ENCODE measurements at places on chromosomes 16 and 17.
A peak's percentile ranks its signal among the peaks of the same experiment; 100 is the strongest.

GRCh38 chr16:54936979-54937670 lies 6.5 kb downstream of the IRX5 start:
- H3K27ac ChIP-seq: no peak overlapping the region
- H3K4me1 ChIP-seq: peaks cover 64% of the 10 kb centered on the region
- DNase-seq: peak; percentile 69
- peaks cover 97% of the 10 kb centered on the region for H3K27me3 ChIP-seq
- H3K36me3 ChIP-seq: peaks cover 30% of the 10 kb centered on the region
- peak overlapping the region; percentile 88 for H3K4me3 ChIP-seq

DNA sequence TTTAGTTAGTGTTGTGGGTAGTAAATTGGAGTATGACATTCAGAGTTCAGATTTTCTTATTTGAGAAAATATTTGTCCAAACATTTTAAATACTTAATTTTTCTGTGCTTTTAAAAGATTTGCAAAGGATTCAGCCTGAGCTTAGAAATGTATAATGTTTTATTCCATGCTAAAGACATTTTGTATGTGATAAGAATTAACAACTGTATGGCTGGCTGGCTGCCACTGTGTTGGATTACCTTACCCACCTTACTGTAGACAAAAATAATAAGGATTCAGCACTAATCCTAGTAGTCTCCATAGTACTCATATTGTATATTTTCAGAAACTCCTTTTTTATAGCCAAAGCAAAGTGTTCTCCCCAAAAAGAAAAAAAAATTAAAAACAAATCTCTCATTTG lies 74.8 kb downstream of the TANC2 start:
- no peak overlapping the region for H3K27ac ChIP-seq
- H3K4me1 ChIP-seq: peaks cover 3% of the 10 kb centered on the region
- H3K4me3 ChIP-seq: no peak overlapping the region

GRCh38 chr17:45112559-45113423 lies 19.5 kb downstream of the PLCD3 start:
- no peak overlapping the region for H3K27ac ChIP-seq
- DNase-seq: no peak
- H3K4me1 ChIP-seq: no peaks in the 10 kb centered on the region
- peaks cover 4% of the 10 kb centered on the region for H3K36me3 ChIP-seq
- H3K27me3 ChIP-seq: no peaks in the 10 kb centered on the region

GRCh38 chr16:28131181-28131580 lies 67.7 kb upstream of the GSG1L start:
- H3K36me3 ChIP-seq: peaks cover 14% of the 10 kb centered on the region
- no peak for DNase-seq
- no peak overlapping the region for H3K4me3 ChIP-seq
- H3K27ac ChIP-seq: no peak overlapping the region
- H3K4me1 ChIP-seq: no peaks in the 10 kb centered on the region

DNA sequence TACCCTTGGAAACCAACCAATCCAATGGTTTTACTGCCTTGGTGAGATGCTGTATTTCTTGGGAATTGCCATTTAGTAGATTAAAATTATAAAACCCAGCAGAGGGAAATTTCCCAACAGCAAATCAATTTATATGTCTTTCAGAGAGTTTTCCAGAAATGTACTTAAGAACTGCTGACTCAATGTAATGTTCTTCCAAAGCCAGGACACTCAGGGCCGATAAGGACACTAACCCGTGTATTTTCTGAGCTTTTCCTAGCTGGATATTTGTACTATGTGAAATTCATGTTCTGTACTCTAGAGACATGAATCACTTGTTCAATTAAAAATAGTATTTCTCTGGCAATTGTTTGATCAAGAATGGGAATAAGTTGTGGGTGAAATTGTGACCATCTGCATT lies 121.4 kb downstream of the KCNJ2 start:
- no peaks in the 10 kb centered on the region for H3K27me3 ChIP-seq
- H3K27ac ChIP-seq: no peak overlapping the region
- H3K36me3 ChIP-seq: no peaks in the 10 kb centered on the region
- no peak overlapping the region for H3K4me3 ChIP-seq

DNA sequence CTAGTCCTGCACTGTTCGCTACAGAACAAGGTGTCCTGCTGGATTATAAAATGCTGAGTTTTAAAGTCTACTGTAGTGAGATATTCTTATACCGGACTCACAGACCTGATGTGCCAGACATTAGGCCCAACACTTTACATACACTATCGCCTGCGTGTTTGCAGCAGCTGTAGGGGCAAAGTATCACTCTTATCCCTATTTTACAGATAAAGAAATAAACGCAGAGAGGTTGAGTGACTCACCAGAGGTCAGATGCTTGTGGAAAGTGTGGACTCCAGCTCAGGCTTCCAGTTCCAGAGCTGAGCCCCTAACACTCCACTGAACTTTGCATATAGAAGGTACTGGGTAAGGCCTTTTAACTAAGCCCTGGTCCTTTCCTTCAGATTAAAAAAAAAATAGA lies 47.4 kb downstream of the PLXDC1 start:
- H3K4me3 ChIP-seq: no peak overlapping the region
- no peak for DNase-seq
- no peaks in the 10 kb centered on the region for H3K27me3 ChIP-seq

DNA sequence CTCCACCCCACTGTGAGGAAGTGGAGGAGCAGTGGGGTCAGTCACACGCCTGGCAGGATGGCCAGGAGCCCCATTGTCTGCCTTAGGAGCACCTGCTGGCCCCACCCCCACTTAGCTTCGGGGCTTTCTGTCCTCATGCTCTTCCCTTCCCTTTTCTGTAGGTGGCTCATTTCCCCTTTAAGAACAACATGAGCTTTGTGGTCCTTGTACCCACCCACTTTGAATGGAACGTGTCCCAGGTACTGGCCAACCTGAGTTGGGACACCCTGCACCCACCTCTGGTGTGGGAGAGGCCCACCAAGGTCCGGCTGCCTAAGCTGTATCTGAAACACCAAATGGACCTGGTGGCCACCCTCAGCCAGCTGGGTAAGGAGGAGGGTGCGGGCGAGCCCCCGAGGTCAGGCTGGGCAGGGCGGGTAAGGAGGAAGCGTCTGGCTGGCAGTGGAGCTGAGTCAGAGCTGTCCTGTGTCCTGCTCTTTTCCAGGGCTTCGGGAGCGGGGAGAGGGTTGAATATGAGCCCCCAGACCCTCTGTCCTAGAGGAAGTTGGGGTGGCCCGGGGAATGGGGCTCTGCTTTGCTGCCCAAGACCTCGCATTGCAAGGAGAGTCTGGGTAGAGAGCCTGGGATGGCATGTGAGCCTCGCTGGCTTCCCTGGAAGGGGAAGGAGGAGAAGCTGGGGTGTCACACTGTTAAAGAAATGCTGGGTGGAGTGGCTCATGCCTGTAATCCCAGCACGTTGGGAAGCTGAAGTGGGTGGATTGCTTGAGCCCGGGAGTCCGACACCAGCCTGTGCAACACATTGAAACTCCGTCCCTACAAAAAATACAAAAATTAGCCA lies 9.2 kb upstream of the SERPINF1 start:
- DNase-seq: no peak
- H3K36me3 ChIP-seq: no peaks in the 10 kb centered on the region
- H3K27ac ChIP-seq: no peak overlapping the region
- no peak overlapping the region for H3K4me3 ChIP-seq

- H3K4me3 ChIP-seq: peak within 1 kb of the TSS; percentile 85
- H3K27me3 ChIP-seq: peaks cover 18% of the 10 kb centered on the region
- H3K27ac ChIP-seq: no peak within 1 kb of the TSS
- H3K36me3 ChIP-seq: peaks cover 4% of the 10 kb centered on the region
These were observed at the start of gene ADCY9 for GRCh38 chr16:4116325-4117249. ADCY9 (minus strand) TSS chr16:4116442; CDS start chr16:4115442, 1,000 bp downstream.

- no peaks in the 10 kb centered on the region for H3K27me3 ChIP-seq
- H3K36me3 ChIP-seq: no peaks in the 10 kb centered on the region
- no peak overlapping the region for H3K4me3 ChIP-seq
- no peak overlapping the region for H3K27ac ChIP-seq
- peaks cover 11% of the 10 kb centered on the region for H3K4me1 ChIP-seq
These were observed 377.7 kb upstream of the CDH11 start for GRCh38 chr16:65499566-65499965.

GRCh38 chr16:17759451-17760390 lies 289.0 kb upstream of the XYLT1 start:
- peaks cover 5% of the 10 kb centered on the region for H3K4me1 ChIP-seq
- H3K36me3 ChIP-seq: no peaks in the 10 kb centered on the region
- H3K27ac ChIP-seq: no peak overlapping the region
- peaks cover 49% of the 10 kb centered on the region for H3K27me3 ChIP-seq

DNA sequence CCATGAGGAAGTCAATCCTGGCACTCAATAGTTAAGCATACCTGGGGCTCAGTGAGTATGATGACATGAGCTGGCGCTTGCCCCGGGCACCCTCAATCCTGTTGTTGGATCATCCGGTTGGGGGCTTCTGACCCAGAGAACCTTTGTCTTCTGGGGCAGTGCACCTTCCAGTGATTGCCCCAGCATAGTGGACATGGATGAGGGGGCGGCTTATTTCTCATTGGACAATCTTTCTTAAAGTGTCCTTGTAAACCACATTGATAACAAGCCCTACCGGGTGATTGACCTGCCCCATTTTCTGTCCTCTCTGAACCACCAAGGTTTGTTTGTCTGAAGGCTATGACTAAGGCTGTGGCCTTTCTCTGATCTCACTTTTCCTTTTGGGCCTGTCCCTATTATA lies 18.2 kb downstream of the IGSF6 start:
- peaks cover 23% of the 10 kb centered on the region for H3K36me3 ChIP-seq
- no peak for DNase-seq
- H3K27ac ChIP-seq: no peak overlapping the region
- no peaks in the 10 kb centered on the region for H3K27me3 ChIP-seq
- no peaks in the 10 kb centered on the region for H3K4me1 ChIP-seq

- H3K4me1 ChIP-seq: no peaks in the 10 kb centered on the region
- peak overlapping the region; percentile 62 for H3K27ac ChIP-seq
- H3K4me3 ChIP-seq: no peak overlapping the region
- H3K36me3 ChIP-seq: no peaks in the 10 kb centered on the region
- H3K27me3 ChIP-seq: no peaks in the 10 kb centered on the region
These were observed 19.4 kb downstream of the TRPV1 start for GRCh38 chr17:3589784-3590183.

DNA sequence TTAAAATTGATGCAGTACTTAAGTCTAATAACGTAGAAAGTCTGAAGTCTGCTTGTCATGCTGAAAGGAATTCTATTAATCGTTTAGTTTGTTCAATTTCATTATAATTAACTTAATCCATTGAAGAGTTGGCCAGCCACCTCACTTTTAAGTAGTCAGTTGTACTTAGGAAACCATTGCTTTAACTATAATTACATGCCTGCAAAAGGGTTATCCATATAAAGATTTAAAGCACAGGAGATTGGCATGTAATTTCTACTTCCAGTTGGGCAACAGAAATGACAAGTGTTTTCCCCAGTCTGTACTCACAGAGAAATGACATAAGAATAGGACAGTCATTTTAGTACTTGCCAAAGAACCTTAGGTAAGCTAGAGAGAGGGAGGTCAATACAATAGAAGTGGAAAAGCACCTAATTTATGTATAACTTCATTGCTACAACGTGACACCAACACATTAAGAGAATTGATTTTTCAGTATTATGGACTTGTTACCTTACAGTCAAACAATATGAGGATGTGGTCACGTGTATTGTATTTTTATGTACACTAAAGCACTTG lies 3.7 kb upstream of the USP32 start:
- H3K27me3 ChIP-seq: no peaks in the 10 kb centered on the region
- H3K27ac ChIP-seq: no peak overlapping the region
- H3K4me1 ChIP-seq: peaks cover 17% of the 10 kb centered on the region
- DNase-seq: no peak

- no peak overlapping the region for H3K4me3 ChIP-seq
- H3K27ac ChIP-seq: no peak overlapping the region
- no peak for DNase-seq
These were observed 59.6 kb upstream of the FOXF1 start for GRCh38 chr16:86450691-86451090.

- peaks cover 3% of the 10 kb centered on the region for H3K27me3 ChIP-seq
- no peak for DNase-seq
- peak overlapping the region; percentile 48 for H3K4me3 ChIP-seq
- H3K4me1 ChIP-seq: no peaks in the 10 kb centered on the region
- no peak overlapping the region for H3K27ac ChIP-seq
These were observed 11.9 kb downstream of the PER1 start for GRCh38 chr17:8140065-8141029.

GRCh38 chr16:68425498-68426346 lies 22.6 kb downstream of the SMPD3 start:
- no peak for DNase-seq
- H3K27me3 ChIP-seq: peaks cover 2% of the 10 kb centered on the region
- H3K36me3 ChIP-seq: no peaks in the 10 kb centered on the region
- H3K4me1 ChIP-seq: no peaks in the 10 kb centered on the region
- H3K4me3 ChIP-seq: no peak overlapping the region
- no peak overlapping the region for H3K27ac ChIP-seq

Data from neural crest cell (in vitro differentiated cells).